ENCODE measurements at places on chromosomes 7 and 10. TPM values are rescaled to one million over a fixed set of nuclear protein-coding genes. Genes with fewer than 3 reads are reported as not detected.

The ZNF488 gene
- polyA plus RNA-seq, result 2.5 TPM

The STRIP2 gene
- polyA plus RNA-seq, result 3.8 TPM

The CYP2C18 gene
- polyA plus RNA-seq, result 0.16 TPM

The FAM20C gene
- 8.0 TPM for polyA plus RNA-seq

The WASHC2A gene
- polyA plus RNA-seq, result 12.9 TPM

The H2BK1 gene
- polyA plus RNA-seq, result not detected

The LIPK gene
- not detected for polyA plus RNA-seq

The HOXA4 gene
- polyA plus RNA-seq, result not detected

The MKLN1 gene
- polyA plus RNA-seq, result 25.1 TPM

The IFIT3 gene
- 0.42 TPM for polyA plus RNA-seq

The SPDYE8 gene
- 0.34 TPM for polyA plus RNA-seq

The HOXA3 gene
- polyA plus RNA-seq, result not detected

The SEMA4G gene
- polyA plus RNA-seq, result 5.3 TPM

The ITPRID1 gene
- polyA plus RNA-seq, result 0.05 TPM

The ANXA8L1 gene
- polyA plus RNA-seq, result not detected

The CHAT gene
- polyA plus RNA-seq, result not detected

The ZPBP gene
- not detected for polyA plus RNA-seq

The BCL7B gene
- 18.2 TPM for polyA plus RNA-seq
